ENCODE measurements at places on chromosomes 2 and 18.

DNA sequence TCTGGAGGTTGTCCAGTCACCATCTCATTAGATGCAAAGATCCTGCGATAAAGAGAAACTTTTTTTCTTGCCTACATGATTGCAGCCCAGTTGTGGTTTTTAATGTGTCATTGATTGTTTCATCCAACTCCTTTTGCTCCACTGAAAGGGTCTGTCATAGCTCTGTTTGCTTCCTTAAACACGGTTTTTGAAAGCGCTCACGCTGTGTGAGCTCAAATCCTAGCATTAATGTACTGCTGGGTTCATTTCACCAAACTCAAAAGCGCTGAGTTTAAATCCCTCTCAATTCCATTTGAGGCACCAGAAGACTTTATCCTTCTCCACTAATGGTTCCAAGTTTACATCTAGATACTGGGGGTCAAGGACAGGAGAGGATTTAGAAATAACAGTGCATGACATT is 53.6 kb downstream of the CDK15 start:
- no peak for DNase-seq

GRCh38 chr2:108637304-108637669 is 82.0 kb upstream of the RANBP2 start:
- DNase-seq, result no peak

DNA sequence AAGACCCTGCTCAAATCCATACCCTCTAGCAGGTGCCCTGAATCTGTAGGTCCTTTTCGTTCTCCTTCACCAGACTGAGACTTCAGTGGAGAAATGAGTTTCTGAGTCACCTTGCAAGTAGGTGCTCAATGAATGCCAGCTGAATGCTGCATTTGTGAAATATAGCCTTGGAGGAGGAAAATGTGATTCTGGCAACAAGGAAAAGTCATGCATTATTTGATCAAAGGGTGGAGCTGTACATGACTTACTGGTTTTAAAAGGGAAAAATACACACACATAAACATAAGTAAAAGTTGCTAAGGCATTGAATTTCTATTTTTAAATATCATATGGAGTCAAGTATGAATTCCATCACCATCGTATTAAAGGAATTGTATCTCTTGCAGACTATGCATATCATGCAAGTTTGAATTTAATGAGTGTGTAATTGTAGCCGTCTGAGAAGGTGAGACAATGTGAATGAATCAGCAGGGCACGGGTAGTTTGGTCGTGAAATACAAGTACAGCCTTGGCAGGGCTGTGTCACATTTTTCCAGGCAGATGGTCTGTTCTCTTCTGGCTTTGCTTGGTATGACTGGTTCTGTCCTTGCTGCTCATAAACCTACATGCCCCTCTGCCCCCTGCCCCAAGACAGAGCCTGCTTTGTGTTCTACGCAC is 160.8 kb downstream of the COL6A3 start:
- no peak for DNase-seq

GRCh38 chr2:43186679-43187374 is 39.6 kb downstream of the ZFP36L2 start:
- no peak for DNase-seq

DNA sequence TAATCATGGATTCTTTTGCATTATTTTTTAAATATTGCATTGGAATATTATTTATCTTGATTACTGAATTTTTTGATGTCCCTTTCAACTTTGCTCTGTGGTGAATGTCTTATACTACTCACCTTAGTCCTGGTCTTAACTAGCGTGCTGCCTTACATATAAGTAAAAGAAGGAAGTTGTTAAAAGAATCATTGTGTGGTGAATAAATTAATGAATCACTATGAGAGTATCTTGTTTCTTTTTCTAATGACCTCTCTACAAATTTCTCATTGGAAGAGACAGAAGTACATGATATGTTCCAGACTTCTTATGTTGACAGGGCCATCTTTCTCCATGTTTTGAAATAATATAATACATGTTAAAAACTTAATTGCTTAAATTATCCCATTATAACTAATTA is 432.6 kb upstream of the MMADHC start:
- no peak for DNase-seq

DNA sequence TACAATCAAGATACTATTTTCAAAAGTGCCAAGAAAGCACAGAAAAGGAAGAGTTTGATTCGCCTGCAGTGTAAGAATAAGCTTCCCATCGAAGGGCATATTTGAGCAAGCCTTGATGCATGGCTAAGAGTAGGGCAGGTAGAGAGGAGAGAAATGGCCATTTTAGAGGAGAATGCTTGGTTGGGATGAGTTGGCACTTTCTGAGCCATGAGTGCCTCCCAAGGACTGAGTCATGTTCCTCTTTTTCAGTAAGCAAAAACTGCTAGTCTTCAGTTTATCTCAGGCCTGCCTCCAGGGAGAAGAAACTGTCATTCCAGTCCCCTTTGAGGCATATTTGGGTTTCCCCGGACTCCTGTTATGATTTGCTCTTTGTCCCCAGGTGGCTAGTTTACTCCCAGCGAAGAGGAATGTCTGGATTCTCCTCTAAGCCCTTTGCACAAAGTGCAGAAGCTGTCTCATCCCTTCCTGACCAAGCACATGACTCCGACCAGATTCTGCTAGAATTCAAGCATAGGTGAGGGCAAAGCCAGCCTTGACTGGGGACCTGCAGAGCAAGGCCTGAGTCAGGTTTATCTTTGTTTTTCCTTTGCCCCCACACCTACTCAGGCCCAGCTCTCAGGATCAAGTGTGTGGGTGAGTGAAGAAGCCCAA is 115.2 kb downstream of the TTC32 start:
- DNase-seq, result no peak

- no peak for DNase-seq
Measured at GRCh38 chr2:221943076-221943810, 355.6 kb downstream of the PAX3 start.

GRCh38 chr2:153644955-153645354 is 166.4 kb upstream of the RPRM start:
- DNase-seq, result no peak

- peak; percentile 76 for DNase-seq
Measured at GRCh38 chr2:36507408-36507812, 90.6 kb downstream of the FEZ2 start.

GRCh38 chr2:42872721-42873120 is 80.3 kb upstream of the HAAO start:
- no peak for DNase-seq

DNA sequence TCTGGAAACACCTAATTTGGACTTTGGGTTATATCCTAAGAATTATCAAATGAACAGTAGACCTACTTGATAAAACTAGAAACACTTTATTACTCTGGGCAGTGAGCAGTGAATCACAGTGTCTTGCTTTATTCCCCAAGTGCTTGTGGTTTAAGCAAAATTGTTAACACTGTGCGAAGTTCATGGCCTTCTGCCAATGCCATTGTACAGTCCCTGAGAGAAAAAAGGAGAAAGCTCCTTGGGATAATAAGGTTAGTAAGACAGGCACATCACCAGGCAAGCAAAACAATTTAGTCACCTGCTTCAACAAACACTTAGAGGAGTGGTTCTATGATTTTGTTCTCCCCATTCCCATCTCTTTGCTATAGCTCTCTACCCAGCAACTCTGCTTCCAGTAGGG is 39.8 kb downstream of the ADCYAP1 start:
- no peak for DNase-seq

- no peak for DNase-seq
Measured at GRCh38 chr2:139917690-139918384, 1137.6 kb upstream of the NXPH2 start.

DNA sequence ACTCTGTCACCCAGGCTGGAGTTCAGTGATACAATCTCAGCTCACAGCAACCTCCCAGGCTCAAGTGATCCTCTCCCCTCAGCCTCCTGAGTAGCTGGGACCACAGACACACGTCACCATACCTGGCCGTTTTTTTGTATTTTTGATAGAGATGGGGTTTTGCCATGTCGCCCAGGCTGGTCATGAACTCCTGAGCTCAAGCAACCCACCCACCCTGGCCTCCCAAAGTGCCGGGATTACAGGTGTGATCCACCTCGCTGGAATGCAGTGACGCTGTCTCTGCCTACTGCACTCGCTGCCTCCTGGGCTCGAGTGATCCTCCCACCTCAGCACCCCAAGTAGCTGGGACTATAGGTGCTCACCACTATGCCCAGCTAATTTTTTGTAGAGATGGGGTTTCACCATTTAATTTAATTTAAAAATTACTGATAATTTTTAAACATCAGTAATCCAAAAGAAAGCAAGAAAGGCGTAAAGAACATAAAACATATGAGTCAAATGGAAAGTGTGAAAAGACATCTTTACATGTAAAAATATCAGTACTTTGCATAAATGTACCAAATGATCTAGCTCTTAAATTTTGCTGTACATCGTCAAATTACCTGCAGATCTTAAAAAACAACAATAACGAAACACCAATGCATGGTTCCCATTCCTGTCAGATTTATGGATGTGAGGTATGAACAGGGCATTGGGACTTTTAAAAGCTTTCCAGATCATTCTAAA is 2.8 kb upstream of the ZNF236 start:
- no peak for DNase-seq
